ENCODE measurements at places on chromosomes 7 and 10.

DNA sequence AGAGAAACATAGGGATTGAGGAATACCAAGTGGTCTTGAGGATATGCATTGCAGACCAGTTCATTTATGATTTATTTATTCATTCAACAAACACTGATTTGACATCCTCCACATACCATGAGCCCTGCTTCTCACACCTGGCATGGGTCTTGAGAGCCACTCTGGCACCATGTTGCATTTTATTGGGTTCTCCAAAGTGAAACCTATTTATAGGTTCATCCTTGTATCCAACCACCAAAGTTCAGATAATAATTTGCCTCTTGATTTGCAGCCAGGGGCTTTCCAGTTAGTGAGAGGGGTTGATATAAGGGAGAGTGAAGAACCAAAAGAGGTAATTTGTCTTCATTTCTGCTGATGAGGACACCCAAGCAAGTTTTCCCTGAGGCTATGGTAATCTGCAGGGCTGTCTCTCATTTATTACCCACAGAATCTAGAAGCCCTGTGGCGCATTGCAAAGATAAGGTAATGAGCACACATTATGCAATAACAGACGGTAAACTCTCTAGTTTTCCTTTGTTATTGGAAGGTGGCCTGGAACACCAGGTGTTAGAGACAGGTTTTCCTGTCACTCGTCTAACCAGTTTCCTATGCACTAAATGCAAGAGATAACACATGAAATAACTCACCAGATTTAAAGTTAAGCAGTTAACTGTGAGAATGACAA is 28.8 kb upstream of the ICA1 start:
- DNase-seq: no peak

DNA sequence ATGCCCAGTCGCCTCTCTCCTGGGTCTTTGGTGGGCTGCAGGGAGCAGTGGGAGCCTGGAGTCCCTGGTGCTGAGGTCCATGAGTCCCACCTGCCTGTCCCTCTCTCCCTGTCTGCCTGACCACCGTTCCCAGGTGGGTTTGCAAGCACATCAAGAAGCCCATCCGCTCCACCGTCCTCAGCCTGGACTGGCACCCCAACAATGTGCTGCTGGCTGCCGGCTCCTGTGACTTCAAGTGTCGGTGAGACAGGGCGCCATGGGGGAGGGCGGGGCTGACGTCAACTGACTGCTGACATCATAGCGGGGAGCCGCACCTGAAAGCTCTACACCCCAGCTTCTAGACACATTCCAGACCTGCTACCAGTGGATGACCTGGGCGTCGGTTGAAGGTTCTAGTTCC is 15.2 kb downstream of the ARPC1B start:
- no peak for DNase-seq

- DNase-seq: no peak
These were observed 87.8 kb upstream of the LRRTM3 start for GRCh38 chr10:66837990-66838389.

- no peak for DNase-seq
These were observed 121.7 kb downstream of the DOCK4 start for GRCh38 chr7:112084520-112084971.

GRCh38 chr7:74044366-74045350 is 16.7 kb downstream of the ELN start:
- no peak for DNase-seq

- DNase-seq: no peak
These were observed 213.2 kb downstream of the KCND2 start for GRCh38 chr7:120486164-120486563.

DNA sequence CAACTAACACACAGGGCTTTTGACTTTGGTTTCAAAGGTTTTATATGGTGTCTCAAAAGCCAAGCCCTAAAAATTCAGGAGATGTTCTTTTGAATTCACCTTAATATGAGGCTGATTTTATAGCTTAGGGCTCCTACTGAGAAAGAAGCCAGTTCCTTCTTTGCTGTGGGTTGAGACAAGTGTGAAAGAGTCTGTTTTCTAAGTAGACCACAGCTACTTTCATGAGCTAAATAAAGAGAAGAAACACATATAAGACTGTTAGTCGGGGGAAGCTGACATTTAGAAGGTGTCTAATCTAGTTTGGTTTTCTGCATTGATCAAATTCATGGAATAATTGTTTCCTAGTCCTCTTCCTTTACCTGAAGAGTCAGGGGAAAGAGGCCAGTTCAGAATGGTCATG is 332.1 kb upstream of the CELF2 start:
- DNase-seq: no peak

GRCh38 chr10:127921075-127921752 is 14.3 kb downstream of the PTPRE start:
- DNase-seq: no peak

- no peak for DNase-seq
These were observed 183.1 kb downstream of the TAX1BP1 start for GRCh38 chr7:27922907-27923641.

- DNase-seq: no peak
These were observed 157.1 kb downstream of the ZEB1 start for GRCh38 chr10:31476088-31476487.

DNA sequence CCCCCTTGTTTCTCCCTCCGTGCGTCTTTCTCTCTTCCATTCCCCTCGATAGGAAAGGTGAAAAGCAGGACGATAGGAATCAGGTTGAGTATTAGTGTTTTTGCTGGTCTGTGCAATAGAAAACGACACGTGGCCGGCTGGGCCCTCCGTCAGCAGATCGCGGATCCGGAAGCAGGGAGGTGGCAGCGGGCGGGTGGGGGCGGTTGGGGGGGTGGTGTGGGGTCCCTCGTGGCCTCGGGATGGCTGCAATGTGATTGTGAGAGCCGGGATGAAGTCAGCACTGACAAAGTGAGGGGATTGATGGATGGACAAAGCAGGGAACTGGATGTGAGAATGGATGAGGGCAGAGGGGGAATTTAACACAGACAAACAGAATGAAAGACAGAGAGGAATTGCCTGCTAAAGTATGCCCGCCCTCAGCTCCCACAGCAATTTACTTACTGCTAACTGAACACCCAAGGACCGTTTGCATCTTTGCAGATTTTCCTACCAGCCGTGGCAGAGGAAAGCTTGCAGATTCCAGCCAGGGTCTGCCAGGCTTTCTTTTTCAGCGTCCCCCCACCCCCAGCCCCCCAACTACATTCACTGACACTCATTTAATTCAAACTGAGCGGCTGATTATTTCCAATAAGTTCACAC is 280.9 kb downstream of the LRMDA start:
- DNase-seq: no peak

DNA sequence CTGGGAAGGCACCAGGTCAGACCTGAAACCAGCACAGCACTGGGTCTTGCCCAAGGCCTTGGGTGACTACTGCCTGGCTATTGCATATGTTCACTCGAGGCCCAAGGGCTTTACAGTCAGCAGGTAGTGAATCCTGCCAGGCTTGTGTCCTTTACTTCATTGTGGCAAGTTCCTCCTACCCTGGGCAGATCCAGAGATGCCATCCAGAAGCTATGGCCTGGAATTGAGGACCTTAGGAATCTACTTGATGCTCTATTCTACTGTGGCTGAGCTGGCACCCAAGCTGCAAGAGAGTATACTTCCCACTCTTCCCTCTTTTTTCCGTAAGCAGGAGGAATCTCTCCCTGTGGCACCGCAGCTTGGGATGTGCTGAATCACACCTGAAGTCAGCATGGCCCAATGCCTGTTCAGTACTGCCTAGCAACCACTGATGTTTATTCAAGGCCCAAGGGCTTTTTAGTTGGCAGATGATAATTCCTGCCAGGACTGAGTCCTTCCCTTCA is 246.7 kb upstream of the CTBP2 start:
- no peak for DNase-seq

DNA sequence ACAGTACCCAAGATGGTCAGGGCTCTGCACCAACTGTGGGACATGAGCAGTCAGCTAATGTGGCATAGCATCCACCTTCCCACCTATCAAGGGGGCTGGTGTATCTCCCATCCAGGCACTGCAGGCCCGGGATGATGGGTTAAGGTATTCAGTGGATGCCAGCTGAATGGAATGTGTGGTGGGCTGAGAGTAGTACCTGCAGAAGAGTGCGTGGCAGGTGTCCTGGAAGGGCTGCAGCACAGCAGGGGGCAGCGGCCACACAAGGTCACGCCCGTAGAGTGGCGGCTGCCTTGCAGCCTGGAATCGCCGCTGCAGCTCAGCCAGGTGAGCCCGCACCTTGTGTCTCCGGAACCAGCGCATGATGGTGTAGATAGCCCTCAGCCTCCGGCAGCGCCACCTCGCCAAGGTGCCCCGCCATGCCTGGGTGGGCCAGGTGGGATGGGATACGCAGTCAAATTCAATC is 13.3 kb downstream of the MYO1G start:
- no peak for DNase-seq

GRCh38 chr7:94630855-94631254 is 25.1 kb downstream of the SGCE start:
- no peak for DNase-seq

DNA sequence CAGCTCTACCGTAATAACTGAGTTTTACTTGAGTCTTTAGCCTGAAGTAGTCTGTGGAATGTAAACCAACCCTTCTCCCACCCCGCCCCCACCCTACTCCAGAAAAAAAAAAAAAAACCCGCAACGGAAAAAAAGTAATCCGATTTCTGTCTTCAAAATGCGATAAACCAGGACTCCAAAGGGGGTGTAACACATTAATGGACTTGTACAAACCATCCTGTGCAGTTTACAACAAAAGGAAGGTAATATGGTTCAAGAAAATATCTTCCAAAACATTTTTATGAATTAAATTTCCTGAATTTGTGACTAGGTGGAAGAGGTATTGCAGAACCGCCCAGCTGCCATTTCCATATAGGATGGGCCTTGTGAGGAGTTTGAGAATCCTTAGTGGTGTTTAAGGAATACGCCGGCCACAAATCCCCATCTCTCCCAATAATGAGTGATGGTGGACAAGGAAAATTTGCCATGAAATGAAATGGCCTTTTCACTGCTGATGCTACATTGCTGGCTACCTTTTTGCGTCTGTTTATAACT is 10.6 kb downstream of the SKIDA1 start:
- DNase-seq: no peak

DNA sequence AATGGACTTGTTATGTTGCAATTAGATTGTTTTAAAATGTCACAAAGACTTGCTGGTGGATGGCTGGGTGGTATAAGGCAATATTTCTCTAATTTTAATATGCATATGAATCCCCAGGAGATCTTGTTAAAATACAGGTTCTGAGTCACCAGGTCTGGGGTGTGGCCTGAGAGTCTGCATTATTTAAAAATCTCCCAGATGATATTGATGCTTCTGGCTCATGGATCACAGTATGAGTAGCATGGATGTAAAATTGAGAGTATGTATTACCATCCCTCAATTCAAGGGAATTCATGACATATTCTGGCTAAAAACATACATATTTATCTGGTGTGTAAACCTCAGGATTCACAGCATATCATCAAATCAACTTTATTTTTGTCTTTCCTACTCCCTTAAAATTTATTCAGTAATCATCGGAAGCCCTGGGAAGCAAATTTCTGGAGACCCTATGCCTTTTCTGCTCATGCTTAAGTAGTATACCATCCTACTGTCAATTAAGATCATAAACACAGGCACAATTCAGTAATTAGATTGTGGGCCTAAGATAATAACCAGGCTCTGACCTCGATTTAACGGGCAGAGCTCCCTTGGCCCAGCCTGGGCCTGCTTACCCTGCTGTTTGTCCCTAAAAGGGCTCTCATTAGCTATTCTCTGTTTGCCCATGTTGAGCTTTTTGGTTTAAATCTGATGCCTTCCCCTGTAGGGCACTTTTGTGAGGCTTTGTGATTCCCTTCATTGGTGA is 29.6 kb upstream of the ICA1 start:
- no peak for DNase-seq

DNA sequence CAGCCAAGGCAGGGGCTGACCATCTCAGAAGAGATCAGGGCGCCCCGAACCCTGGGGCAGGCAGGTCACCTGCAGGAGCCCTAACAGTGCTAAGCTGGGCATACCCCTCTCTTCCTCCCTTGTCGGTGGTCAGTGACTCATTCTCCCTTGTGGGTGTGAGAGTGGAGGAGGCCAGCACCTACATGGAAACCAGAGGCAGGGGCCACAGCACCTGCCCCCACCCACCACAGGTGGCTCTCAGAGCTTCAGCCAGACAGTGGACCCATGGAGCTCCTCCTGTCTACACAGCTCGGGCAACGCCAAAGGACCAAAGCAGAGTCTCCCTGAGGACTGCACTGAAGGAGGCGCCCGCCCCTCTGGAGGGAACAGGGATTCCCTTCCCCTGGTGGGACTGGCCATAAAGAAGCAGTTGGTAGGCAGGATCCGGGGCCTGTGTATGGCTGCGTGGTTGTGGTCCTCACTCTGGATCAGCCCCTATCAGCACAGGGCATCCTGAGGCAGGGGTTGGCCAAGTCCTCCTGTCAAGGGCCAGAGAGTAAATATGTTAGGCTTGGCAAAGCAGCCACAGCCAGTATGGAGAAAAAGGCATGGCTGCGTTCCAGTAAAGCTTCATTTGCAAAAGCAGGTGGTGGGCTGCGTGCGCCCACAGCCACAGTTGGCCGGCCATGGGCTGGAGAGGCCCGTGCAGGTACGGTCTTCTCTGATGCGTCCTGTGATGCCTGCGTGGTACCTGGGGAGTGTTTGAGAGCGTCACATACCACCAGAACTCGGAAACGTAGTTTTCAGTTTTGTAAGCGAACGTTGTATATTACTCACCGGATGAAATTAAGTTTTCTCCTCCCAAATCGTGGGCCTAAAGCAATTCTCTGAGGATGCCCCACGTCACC is 198.2 kb downstream of the EBF3 start:
- DNase-seq: no peak

- peak; percentile 30 for DNase-seq
These were observed 1.7 kb upstream of the EGR2 start for GRCh38 chr10:62817766-62818425.

DNA sequence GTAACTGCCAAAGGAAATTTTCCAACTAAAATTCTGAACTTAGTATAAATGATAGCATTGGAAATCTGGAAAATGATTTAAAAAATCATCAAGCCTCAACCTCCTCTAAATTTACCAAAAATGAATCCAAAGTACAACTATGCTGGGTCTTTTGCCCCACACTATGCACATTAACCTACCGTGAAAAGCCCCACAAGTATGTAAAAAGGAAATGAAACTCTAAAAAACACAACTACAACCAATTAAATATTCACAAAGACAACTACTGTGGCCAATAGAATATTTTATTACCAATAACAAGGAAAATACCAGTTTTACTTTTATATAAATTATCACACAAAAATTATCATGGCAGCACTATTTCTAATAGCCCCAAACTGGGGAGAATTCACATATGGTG is 19.3 kb downstream of the EIF3A start:
- no peak for DNase-seq

DNA sequence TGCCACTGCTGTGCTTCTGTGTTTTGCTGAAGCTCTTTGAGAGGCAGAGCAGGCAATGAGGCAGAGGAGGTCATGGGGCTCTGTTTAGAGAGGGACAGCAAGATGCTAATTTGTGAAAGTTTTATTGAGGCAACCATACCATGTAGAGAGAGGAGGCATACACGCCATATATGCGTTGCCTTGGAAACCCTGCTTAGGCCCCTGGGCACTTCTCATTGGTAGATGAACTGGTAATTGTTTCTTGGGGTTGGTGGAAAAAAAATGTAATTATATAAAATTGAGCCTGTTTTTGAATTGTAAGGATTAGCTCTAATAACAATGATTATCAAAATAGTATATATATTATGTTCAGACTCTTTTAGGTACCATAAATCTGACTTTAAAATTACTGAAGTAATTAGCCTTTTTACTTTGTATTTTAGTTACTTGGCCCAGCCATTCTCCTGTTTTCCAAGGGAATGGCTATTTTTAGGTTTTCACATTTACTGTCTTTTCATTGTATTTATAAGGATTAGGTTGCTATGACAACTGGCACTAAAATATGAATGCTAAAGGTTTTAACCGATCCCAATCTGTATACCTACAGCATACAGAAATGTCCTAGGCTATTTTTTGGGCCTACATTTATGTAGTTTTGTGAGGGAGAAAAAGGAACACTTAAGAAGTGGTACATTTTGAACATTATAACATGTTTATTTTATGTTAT is 52.4 kb downstream of the BZW2 start:
- DNase-seq: no peak
